ENCODE measurements at places on chromosomes 12 and 14. TPM values are rescaled to one million over a fixed set of nuclear protein-coding genes. Genes with fewer than 3 reads are reported as not detected.

DNA sequence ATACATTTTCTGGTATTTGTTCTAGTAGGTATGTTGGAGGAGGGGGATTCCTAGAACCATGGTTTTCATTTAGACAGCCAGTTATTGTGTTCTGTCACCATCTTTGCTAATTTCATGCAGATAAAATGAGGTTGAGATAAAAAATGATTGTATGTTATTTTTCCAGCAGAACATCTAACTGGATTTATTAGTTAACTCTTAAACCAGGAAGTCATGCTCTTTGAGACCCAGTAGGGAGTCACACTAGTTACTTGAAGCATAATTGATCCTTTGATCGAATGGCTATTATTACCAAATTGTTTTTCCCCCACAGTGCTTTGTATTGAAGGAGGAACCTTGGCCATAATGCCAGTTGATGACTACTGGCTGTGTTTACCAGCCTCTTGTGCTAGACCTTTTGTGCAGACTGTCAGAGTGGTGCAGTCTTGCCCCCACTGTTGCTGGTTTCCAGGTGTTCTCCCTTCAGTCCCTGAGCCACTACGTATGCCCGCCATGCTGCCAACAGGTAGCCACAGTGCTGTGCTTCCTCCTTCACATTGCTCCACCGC, 6.0 kb downstream of the EID3 start:
- no peaks in the 10 kb centered on the region for H3K27me3 ChIP-seq
- H3K27ac ChIP-seq, result no peak overlapping the region
- H3K36me3 ChIP-seq, result peaks cover 16% of the 10 kb centered on the region
- H3K4me1 ChIP-seq, result peaks cover 2% of the 10 kb centered on the region
- H3K4me3 ChIP-seq, result no peak overlapping the region
- DNase-seq, result no peak

GRCh38 chr12:58712976-58713375, 207.3 kb downstream of the LRIG3 start:
- no peak overlapping the region for H3K27ac ChIP-seq
- DNase-seq, result no peak
- H3K36me3 ChIP-seq, result no peaks in the 10 kb centered on the region
- no peak overlapping the region for H3K4me3 ChIP-seq

DNA sequence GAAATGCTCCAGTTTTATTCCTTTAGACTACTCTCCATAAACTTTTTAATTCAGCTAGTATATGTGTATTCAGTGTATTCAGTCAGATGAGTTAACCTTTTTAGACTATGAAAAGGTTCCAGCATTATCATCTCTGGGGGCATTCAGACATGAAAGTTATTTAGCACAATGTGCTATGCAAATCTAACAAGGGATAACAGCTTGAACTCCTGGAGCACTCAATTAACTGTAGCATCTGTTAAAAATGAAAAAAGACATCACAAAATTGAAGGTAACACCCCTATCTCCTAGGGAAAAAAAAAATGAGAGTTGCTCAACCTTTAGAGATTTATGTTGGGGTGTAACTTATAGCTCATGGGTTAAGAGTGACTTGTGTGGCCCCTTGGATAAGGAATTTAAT, 211.5 kb downstream of the PHLDA1 start:
- H3K27ac ChIP-seq, result no peak overlapping the region
- no peak overlapping the region for H3K4me3 ChIP-seq
- no peaks in the 10 kb centered on the region for H3K36me3 ChIP-seq
- no peak for DNase-seq

- H3K27me3 ChIP-seq, result no peaks in the 10 kb centered on the region
- no peaks in the 10 kb centered on the region for H3K36me3 ChIP-seq
- H3K4me3 ChIP-seq, result no peak overlapping the region
Measured at GRCh38 chr14:99784508-99784907, 8.7 kb upstream of the EML1 start.

- H3K27ac ChIP-seq, result no peak overlapping the region
- H3K4me1 ChIP-seq, result no peaks in the 10 kb centered on the region
- no peaks in the 10 kb centered on the region for H3K36me3 ChIP-seq
- H3K4me3 ChIP-seq, result no peak overlapping the region
- no peak for DNase-seq
Measured at GRCh38 chr12:56682323-56682722, 5.8 kb downstream of the PTGES3 start.

- H3K27me3 ChIP-seq, result no peaks in the 10 kb centered on the region
- no peak overlapping the region for H3K4me3 ChIP-seq
- H3K36me3 ChIP-seq, result no peaks in the 10 kb centered on the region
- H3K4me1 ChIP-seq, result no peaks in the 10 kb centered on the region
- no peak for DNase-seq
Measured at GRCh38 chr12:21305661-21306060, 29.1 kb downstream of the SLCO1A2 start.

- H3K27ac ChIP-seq, result no peak overlapping the region
- H3K36me3 ChIP-seq, result no peaks in the 10 kb centered on the region
- no peaks in the 10 kb centered on the region for H3K4me1 ChIP-seq
- H3K4me3 ChIP-seq, result no peak overlapping the region
Measured at GRCh38 chr14:21825149-21825743, 151.6 kb upstream of the OR4E1 start.

GRCh38 chr12:104304261-104305009, 896 bp downstream of the EID3 start:
- peak overlapping the region; percentile 80 for H3K27ac ChIP-seq
- peak overlapping the region; percentile 81 for H3K4me3 ChIP-seq
- no peaks in the 10 kb centered on the region for H3K27me3 ChIP-seq
- DNase-seq, result no peak

DNA sequence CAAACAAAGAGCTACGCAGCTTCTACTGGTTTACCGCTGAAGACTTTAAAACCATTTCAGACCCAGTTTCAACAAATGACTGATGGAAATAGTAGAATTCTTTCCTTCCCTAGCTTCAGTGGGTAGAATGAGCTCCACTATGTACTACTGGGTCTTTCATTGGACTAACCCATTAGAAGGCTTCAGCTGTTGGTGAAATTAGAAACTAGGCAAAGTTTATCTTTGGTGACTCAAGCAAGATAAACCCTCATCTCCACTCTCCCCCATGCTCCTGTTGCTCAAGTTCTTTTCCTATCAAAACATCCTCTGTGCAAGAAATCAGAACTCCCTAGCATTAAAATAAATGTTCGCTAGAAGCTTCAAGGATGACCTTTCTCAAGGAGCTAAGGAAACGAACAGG, 159.2 kb downstream of the PAWR start:
- no peak overlapping the region for H3K27ac ChIP-seq
- H3K27me3 ChIP-seq, result no peaks in the 10 kb centered on the region
- H3K4me3 ChIP-seq, result no peak overlapping the region
- no peaks in the 10 kb centered on the region for H3K36me3 ChIP-seq

KRT71 gene
- total RNA-seq, result not detected

TAS2R10 gene
- 1.6 TPM for total RNA-seq

CFAP251 gene
- total RNA-seq, result 6.7 TPM

- no peaks in the 10 kb centered on the region for H3K4me1 ChIP-seq
- peaks cover 11% of the 10 kb centered on the region for H3K27me3 ChIP-seq
- H3K27ac ChIP-seq, result no peak overlapping the region
- no peak overlapping the region for H3K4me3 ChIP-seq
- DNase-seq, result peak; percentile 75
Measured at GRCh38 chr14:100673085-100673806, 53.4 kb upstream of the DLK1 start.

GRCh38 chr14:26974965-26975364, 377.1 kb upstream of the NOVA1 start:
- H3K27ac ChIP-seq, result no peak overlapping the region
- no peak overlapping the region for H3K4me3 ChIP-seq
- no peak for DNase-seq
- no peaks in the 10 kb centered on the region for H3K27me3 ChIP-seq
- no peaks in the 10 kb centered on the region for H3K36me3 ChIP-seq

DNA sequence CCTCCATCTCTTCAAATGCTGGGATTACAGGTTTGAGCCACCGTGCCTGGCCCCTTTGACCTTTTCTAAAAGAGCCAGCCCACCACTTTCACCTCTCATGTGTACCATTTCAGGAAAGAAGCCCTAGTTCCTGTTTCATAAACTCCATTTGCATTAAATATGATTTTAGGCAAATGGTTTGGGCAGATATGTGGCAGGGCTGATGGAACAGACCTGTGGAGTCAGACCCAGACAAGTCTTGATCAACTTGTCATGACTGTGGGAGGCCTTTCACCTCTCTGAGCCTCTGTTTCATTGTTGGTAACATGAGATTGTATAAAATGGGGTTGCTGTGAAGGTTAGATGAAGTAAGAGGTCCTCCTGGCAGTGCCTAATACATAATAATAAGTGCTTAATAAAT, 5.2 kb upstream of the MAP3K9 start:
- peaks cover 3% of the 10 kb centered on the region for H3K4me1 ChIP-seq
- no peaks in the 10 kb centered on the region for H3K36me3 ChIP-seq
- H3K27ac ChIP-seq, result no peak overlapping the region
- no peak overlapping the region for H3K4me3 ChIP-seq
- H3K27me3 ChIP-seq, result no peaks in the 10 kb centered on the region

DNA sequence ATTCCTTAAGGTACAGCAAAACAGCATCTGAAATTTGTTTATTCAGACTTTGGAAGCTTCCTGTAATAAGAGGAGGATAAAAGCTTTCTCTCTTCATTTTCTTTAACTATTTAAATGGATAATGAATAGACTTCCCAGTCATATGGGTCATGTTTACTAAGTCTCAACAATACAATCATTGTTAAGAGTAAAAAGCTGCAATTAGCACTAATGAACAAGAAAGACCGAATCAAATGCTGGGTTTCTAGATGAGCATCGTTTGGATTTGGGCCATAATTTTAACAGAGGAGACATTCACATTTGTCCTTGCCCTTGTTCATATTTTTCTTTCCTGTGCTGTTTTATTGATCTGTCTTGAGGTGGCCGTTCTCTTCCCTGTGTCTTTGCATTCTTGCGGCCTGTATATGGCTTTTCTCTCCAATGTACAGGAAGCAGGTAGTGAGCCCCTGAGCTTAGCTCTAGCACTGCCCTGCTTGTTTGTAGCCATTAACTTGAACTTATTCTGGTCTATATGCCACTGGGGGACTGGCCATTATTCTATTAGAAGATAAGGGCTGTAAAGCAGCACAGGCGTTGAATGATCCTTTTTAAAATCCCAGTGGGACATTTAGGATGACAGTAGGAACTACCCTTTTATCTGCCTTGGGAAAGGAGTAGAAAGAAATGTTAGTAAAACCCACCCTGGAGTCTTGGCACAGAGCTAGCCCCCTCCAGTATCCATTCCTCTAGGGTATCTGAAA, 34.6 kb downstream of the ABHD12B start:
- H3K4me1 ChIP-seq, result no peaks in the 10 kb centered on the region
- peak overlapping the region; percentile 8 for H3K27ac ChIP-seq
- no peaks in the 10 kb centered on the region for H3K27me3 ChIP-seq
- DNase-seq, result no peak

- DNase-seq, result no peak
- no peak overlapping the region for H3K27ac ChIP-seq
- H3K36me3 ChIP-seq, result no peaks in the 10 kb centered on the region
- H3K4me1 ChIP-seq, result no peaks in the 10 kb centered on the region
Measured at GRCh38 chr12:76410781-76411180, 62.6 kb upstream of the BBS10 start.
